ENCODE measurements at places on chromosomes 16 and 17.

DNA sequence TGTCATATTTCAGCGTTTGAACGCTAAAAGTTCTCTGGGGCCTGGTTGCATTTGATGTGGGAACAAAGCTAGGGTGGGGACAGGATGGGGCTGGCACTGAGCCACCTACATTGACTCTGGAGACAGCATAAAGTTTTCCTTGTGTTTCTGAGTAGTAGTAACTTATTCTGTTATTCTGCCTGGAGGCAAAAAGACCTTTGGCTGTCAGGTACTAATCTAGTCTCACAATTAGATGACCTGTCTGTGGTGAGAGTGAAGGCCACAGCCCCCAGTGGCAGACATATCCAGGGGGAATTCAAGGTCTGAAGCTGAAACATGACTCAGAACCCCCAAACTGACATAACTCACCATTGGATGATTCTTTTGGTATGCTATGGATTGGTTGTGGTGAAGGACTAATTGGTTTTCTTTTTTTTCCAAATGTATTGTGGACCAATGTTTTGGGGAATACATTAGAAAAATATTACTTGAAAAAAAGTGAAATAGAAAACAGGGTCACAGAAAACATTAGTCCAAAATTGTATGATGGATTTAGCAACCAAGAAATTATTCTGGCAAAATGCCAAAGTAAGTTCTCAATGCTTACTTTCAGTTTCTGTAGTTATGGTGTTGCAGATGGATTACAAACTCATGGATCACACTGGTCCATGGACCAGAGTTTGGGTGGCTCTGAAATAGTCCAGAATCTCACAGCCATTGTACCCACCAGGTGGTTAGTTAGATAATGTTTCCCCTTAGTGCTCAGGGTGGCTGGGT, 10.5 kb upstream of the SALL1 start:
- peak; percentile 32 for DNase-seq

DNA sequence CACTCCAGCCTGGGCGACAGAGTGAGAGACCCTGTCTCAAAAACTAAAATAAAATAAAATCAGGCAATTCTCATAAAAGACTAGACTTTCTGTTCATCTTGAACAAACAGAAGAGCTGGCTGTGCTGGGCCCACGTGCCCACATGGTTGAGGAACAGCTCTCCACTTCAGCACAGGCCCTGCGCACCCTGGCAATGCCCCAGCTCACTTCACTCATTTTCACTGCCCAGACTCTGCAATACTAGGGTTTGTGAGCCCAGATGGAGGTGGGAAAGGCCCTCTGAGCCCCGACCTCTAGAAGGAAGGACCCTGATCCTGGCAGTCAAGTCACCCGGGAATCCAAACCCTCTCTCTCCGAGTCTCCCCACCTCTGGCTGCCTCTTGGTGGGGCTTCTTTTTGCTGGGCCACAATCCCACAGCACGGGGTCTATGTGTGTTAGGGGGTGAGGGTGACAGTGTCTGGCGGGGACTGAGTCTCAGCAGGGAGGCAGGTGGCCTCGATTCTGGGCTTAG, 14.8 kb downstream of the MYLK3 start:
- DNase-seq = no peak

GRCh38 chr16:84914273-84914672, 94.5 kb downstream of the CRISPLD2 start:
- DNase-seq = no peak

- peak; percentile 20 for DNase-seq
Observed at GRCh38 chr16:59684911-59685310, 950.8 kb upstream of the GOT2 start.

- no peak for DNase-seq
Observed at GRCh38 chr16:89025636-89026035, 48.6 kb upstream of the CBFA2T3 start.

DNA sequence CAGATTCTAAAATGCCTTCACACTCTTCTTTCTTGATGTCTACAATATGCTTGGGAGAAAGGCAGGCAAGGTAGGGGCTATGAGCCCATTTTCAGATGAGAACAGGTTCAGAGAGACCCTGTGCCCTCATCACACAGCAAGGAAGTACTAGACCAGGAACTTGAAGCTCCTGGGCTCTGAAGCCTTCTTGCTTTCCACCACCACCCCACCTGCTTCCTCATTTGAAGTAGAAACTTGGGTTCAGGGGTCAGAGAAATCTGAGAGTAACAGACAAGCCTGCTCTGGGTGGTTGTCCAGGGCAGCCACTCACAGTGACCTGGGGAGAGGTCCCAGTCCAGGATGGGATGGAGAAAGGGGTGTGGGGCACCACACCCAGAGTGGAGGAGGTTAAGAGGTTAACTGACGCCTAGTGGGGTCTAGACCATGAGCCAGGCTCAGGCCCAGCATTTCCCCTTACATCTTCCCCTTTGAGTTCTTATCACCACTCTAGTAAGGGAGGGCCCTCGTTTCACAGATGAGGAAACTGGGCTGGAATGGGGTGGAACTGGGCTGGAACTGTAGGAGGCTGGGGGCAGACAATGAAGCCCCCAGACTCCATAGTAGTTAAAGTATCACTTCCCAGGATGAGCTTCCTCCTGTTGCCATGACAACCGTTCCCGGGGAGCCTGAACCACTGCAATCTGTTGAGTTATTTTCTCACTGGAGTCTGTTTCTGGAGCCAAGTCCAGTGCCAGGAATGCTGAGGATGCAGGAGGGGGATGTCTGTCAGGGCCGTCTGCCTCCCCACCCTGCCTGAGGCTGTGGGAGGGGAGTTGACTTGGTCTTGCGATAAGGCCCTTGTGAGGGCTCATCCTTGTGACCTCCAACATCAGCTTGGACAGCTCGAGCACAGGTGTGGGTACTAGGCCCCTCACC, 16.2 kb upstream of the PHF12 start:
- no peak for DNase-seq

DNA sequence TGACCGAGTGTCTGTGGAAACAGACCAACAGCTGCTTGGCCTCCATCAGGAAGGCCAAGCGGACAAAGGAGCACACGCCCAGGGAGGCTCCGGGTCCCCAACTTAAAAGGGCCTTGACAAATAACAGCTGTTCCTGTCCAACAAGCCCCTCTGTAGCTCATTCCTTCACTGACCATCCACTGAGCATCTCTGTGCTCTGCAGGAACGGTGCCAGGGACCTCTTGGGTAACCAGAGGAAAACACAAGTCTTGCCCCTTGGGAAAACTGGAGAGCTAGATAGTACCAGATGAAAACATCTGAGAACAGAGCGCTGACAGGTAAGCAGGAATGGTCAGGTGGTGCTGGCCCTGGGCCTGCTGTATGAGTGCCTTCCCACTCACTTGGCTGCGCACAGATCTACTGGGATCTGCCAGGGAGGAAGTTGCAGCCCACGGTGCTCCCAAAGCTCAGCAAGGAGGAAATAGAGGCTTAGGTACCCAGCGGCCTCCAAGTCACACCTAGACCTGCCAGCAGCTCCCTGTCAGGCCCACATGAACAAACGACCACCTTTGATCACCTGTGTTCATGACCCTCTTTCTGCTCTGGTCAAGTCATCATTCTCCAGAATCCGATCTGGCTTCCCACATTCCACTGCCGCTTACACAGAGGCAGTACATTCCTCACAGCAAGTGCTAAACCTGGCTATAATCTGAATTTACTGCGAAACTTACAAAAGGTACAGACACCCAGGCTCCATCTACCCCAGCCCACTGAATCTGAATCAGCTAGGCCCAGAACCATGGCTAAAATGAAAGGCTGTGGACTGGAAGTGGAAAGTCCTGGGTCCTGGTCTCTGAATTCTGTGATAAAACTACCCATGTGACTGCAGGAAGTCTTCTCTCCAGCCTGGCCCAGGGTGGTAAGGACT, 12.5 kb downstream of the DCAKD start:
- DNase-seq = no peak

DNA sequence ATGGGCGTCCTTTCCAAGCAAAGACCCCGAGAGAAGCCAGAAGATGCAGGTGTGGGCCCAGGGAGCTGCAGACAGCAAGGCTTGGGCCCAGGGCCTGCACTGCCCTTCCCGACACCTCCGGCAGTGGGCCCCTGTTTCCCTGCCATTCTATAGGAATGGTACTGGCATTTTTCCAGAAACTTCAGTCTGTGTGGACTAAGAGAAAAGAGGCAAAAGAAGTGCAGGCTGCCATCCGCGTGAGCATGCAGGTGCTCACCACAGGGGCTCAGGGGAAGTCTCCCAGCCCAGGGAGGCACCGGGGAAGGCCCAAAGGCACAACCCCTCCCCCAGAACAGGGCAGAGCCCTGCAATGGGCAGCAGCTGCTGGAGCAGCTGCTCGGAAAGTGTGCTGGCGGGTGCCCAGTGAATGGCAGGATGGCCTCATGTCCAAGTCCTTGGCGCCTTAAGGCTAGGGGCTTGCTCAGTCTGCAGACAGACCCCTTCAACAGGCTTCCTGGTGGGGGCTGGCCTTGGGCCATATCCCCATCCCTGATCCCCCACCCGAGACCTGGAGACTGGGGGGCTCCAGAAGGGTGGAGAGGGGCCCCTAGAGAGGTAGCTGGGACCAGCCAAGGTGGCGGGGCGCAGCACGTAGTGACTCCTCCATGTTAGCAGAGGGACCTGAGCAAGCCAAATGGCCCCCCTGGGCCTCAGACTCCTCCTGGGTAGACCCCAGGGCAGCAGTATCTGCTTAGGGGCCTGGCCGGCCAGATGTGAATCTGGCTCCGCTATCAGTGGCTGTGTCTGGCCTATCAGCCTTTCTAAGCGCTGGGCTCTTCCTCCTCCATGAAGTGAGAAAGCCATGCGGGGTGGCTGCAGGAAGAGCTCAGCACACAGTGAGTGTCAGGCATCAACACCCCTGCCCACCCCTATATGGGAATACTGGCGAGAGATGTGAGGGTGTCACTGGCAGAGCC, 6.7 kb upstream of the TPPP3 start:
- no peak for DNase-seq

GRCh38 chr16:81945665-81946064, 65.6 kb downstream of the SDR42E1 start:
- peak; percentile 44 for DNase-seq

DNA sequence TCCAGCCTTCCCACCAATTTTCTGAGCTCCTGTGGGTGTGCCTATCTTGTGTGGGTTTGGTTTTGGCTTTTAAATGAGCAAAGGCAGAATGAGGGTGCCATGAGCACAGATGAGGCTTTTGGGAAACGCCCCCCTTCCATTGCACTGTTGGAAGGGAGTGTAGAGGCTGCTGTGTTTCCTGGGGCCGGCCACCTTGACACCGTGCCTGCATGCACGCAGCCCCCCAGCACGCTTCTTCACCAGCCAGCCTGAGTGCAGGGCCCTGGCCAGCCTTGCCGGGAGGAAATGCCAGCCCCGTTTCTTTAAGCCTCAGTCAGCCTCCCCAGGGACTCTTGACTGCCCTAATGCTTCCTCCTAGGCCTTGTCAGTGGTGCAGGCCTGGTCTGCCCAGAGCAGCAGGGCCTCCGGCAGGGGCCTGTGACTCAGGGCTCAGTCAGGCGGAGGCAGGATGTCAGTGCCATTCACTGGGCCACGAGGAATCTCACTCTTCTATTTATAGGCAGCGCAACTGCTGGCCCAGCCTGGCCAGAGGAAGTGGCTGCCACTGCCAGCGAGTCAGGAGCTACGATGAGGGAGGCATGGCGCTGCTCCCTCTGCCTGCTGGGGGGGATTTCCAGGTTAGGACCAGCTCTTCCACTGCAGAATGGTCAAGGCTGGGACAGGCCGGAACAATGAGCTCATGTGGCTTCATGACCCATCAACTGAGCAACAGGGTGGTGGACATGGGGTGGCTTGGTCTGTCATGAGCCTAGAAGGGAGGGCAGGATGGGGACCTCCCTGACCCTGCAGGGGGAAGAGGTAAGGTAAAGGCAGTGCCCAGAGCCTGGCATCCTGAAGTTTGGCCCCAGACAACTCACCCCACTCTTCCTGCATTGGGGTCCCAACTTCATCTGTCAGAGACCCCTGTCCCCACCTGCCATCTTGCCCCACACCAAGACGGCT, 205.2 kb downstream of the RAB11FIP4 start:
- peak; percentile 99 for DNase-seq

GRCh38 chr17:34715504-34715903, 136.1 kb downstream of the TMEM132E start:
- no peak for DNase-seq

DNA sequence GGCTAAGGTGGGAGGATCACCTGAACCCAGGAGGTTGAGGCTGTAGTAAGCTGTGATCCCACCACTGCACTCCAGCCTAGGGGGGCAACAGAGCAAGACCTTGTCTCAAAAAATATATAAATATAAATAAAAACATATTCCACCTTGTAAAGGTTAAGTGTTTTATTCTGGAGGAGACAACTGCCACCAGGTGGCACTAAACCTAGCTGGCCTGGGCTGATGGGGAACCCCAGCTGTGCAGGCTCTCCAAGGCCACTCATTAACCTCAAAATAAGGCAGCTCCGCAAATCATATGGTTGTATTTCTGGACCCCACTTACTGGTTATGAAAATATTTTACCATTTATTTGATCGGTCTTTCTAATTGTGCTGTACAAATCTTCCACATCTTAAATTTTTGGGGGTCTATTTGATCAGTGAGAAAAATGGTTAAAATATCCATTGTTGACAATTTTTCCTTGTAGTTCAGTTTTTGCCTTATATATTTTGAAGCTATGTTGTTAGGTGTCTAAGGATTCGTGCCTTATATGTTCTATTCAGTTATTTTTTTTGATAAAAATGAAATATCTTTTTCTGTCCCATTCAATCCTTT, 8.5 kb upstream of the ICAM2 start:
- DNase-seq = peak; percentile 88

DNA sequence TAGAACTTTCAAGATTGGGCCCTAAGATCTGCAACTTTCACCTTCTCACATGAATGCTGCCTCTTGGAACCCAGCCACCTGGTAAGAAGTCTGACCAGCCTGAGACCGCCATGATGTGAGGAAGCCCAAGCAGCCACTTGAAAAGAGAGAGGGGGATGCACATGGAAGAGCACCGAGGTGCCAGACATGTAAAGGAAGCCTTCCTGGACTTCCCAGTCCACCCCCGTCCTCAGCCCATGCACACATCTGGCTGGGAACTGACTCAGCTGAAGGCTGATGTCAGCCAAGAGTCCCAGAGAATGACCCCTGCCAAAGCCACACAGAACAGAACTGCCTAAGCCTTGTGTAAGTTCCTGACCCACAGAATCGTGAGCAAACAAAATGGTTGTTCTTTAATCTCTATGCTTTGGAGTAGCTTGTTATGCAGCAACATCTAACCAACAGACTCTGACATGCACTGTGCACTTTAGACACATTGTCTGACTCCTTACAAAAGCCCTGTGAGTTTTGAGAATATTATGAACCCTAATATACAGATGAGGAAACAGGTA, 86.7 kb downstream of the RMI2 start:
- DNase-seq = peak; percentile 66

- no peak for DNase-seq
Observed at GRCh38 chr16:22400900-22401299, 26.5 kb upstream of the CDR2 start.

- DNase-seq = no peak
Observed at GRCh38 chr16:78792952-78793351, 693.5 kb downstream of the WWOX start.

GRCh38 chr17:76683921-76684745, 26.6 kb downstream of the MXRA7 start:
- DNase-seq = no peak

Data from foreskin fibroblast (primary cell).